ENCODE measurements at places on chromosomes 6 and 20.

- DNase-seq = no peak
These were observed 31.4 kb downstream of the STK38 start for GRCh38 chr6:36515844-36516243.

DNA sequence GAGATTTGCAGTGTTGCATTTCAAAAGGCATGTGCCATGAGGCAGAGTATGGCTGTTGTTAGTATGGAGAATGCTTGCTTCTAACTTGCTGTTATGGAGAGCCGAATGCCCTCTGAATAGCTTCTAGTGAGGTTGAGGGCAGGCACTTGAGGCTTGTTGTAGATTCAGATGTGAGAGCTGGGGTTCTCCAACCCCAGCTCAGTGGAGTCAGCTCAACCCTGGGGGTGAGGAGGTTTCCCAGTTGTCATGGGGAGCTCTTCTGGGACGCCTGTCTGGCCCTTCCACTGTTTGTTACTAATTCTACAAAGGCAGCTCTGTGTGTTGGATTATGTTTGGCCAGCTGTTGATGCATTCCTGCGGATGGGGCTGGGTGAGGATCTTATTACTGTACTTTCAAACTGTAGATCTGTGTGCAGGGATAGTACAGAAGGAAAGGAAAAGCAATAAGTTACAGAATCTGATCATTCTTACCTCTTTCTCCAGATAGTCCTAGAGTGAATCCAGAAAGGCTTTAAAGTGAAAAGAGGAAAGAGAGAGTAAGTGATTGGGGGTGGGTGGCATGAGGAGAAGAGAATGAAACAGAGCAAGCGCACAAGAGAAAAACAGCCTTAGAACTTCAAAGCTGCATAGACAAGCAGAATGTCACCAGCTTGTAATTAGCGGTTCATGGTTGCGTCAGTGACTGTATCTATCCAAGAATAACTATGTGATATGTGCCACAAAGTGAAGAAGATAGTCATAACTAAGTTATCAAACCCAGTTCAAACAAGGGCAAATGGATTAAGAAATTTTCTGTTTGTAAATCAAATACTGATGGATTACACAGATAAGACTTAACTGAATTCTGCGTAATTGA lies 148.7 kb downstream of the PRL start:
- DNase-seq = no peak

DNA sequence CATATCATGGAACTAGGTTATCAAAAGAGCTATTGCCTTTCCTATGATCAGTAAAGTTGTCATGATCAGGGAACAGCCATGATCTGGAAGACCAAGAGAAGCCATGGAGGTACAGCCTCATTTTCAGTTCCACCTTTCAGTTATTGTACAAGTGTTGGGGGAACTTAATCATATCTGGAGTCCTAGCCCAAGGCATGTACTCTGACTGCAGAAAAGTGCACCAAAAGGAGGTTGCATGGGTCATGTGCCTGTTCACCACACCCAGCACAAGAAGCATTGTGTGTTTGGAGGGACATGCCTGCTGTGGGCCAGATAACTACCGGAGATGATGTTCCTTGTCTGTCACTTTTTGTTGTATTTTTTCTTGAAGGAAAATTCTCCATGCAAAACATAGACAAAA lies 185.8 kb upstream of the MAN1A1 start:
- DNase-seq = no peak

- no peak for DNase-seq
These were observed 920 bp downstream of the ZBTB12 start for GRCh38 chr6:31900917-31901414.

DNA sequence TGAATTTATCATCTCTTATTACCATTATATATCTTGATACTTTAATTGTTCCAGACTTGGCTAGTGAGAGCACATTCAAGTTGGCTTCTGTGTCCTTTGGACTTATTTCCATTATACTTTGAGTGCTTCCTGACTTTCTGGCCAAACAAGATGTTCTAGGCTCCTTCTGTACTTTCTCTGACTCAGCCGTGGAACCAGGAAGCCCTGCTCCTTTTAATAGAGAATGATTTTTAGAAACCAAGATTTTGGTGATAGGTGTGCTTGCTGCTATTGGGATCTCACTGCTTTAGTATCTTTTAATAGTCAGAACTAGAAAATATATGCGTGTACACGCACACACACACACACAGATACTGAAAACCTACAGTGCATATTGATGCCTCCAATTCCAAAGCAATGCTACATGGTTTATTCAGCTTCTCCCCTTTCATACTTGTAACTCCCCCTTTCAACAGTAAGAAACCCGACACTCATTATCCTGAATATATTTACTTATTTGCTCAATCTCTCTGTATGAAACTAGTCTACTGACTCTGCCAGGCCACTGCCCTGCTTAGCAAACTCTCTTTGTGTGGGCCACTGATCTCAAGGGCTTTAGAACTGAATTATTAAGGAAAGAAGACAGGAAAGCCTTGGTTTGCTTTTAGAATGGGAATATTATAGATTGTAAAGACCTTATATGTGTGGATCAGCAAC lies 42.7 kb upstream of the EZR start:
- no peak for DNase-seq

- no peak for DNase-seq
These were observed 156.3 kb upstream of the RNF24 start for GRCh38 chr20:4171538-4172116.

- no peak for DNase-seq
These were observed 201.4 kb upstream of the SOX4 start for GRCh38 chr6:21392177-21392576.

GRCh38 chr6:166542580-166542912 lies 43.9 kb downstream of the RAMACL start:
- DNase-seq = no peak

GRCh38 chr6:41405941-41406727 lies 70.7 kb downstream of the NCR2 start:
- DNase-seq = no peak

DNA sequence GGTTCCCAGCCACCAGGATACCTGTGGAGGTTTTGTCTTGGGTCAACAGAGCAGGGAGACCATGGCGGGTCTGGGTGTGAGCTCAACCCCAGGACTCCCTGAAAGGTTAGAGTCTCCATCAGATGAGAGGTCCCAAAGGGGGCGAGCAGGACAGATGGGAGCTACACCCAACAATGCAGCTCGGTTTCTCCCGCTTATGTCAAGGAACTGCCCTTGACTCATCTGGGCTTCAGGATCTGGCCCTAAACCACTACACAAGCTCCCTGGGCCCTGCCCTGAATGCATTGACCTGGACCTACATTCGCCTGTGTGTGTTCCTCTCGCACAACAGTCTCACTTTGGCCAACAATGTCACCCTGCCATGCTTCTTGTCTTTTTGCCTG lies 57.6 kb upstream of the SYNDIG1 start:
- DNase-seq = no peak

- no peak for DNase-seq
These were observed 11.6 kb upstream of the TAGAP start for GRCh38 chr6:159056432-159056831.

GRCh38 chr20:37630166-37630565 lies 63.7 kb upstream of the CTNNBL1 start:
- no peak for DNase-seq

- DNase-seq = no peak
These were observed 456.2 kb downstream of the CD83 start for GRCh38 chr6:14573703-14574290.

GRCh38 chr6:23213651-23214050 lies 644.3 kb downstream of the HDGFL1 start:
- DNase-seq = no peak

GRCh38 chr20:34222208-34222607 lies 19.0 kb upstream of the ASIP start:
- no peak for DNase-seq

GRCh38 chr20:48706710-48707365 lies 121.0 kb downstream of the PREX1 start:
- DNase-seq = no peak

DNA sequence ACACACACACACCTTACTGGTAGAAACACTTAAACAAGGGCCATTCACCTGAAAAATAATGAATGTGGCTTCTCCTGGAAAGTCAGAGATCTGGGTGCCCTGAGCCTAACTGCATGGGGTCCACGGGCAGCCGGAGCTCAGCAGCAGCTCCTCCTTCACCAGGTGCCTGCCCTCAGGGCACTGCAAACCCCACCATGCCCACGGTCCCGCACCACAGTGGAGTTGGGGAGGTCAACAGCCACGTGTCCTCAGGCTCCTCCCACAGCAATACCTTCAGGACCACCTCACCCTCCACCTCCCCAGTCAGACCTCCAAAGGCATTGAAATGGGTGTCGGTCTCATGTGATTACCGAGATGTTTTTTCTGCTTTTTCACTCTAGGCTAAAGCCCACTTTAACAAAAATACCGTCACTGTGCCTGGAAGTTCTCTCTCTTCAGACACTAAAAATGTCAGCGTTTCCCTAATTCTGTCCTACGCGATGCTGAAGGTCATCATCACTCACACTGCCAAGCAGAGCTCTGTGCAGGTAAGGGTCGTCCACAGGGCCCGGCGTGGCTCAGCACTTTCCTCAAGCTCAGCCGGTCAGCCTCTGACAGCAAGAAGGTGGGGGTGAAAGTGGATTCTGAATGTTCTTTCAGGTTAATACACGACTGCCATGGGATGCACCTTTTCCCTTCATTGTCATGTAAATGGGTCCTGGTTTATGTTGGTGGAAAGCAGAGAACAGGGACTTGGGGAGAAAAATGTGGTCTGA lies 48.9 kb downstream of the CDK5RAP1 start:
- DNase-seq = no peak

GRCh38 chr20:44092551-44093248 lies 94.3 kb downstream of the JPH2 start:
- DNase-seq = no peak

DNA sequence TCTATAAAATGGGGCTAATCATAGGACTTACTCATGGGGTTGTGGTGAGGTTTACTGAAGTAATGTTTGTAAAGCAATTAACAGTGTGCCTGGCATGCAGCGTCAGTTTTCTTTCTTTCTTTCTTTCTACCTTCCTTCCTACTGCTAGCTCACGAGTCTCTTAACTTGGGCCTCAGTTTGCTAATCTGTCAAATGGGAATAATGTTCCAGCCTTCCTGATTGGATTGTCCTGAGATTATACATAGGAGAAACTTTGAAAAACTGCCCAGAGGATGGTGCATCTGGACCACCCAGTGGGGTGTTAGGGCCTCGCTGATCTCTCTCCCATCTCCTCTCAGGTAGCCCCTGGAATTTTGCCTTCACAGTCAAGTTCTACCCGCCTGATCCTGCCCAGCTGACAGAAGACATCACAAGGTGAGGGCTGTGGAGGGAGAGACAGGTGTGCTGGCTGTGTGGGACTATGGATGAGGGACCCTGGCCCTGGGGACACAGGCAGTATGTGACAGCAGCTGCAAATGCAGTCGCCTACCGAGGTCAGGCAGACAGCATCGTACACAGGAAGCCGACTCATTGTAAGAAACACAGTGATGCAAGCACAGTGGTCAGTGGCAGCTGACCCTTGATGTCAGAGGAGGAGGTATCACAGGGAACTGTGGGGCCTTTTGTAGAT lies 27.5 kb downstream of the EPB41L1 start:
- DNase-seq = no peak

DNA sequence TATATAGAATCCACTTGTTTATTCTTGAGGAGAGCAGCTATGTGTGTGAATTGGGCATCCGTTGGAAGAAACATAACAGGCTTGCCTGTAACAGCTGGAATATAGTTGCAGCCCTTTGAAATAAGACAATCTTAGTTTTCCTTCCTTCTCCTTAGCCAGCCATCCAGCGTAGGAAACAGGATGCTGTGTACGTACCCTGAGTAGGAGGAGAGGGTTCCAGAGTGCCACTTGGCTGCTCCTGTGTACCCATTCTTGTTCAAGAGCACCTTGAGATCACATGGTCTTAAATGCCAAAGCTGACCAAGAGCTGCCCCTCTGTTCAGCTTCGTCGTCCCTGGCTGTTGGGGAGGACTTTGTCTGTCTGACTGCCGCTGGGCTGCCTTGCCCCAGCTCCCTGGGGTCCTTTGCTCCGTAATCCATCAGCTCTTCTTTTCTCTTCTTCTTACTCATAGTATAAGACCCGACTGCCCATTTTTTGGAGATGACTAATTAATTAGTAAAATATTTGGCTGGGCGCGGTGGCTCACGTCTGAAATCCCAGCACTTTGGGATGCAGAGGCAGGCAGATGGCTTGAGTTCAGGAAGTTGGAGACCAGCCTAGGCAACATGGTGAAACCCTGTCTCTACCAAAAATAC lies 49.0 kb downstream of the RREB1 start:
- no peak for DNase-seq

- DNase-seq = no peak
These were observed 218.4 kb downstream of the LMBRD1 start for GRCh38 chr6:69578361-69578890.

DNA sequence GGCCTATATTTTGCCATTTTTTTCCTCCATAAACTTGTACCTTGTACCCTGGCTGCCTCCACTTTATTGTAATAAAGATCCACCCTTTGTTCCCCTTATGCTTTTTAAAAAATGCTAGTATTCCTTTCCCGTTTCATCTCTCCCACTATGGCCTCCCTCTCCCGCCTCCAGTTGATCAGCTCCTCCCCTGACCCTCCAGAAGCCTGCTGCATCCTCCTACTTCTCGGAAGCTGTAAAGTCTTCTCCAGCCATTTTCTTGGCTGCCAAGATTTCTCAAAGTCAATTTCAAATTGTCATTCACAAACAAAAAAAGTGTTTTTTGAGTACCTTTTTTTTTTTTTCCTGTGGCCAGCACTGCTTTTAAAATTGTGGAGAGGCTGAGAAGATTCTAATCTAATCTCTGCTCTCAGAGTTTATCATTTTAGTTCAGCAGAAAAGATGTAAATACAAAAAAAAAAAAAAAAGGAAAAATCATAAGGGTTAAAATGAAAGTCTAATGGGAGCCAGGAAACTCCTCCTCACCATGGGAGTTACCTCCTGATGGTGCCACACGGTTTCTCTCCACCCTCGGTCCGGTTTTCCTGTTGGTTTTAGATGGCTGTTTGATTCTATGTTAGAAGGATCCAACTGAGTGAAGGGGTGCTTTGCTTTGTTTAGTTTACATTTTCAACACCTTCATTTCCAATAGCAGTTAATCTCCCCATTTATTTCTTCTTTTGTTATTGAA lies 103.0 kb upstream of the KCNK16 start:
- DNase-seq = no peak
